Brain (organoid and tissue), 16 donors: ENCODE measurements at places on chromosomes 4 and X.

GRCh38 chrX:80879143-80879542 lies 69.5 kb upstream of the BRWD3 start:
- peak; percentile 42 for DNase-seq

- DNase-seq: no peak
Measured at GRCh38 chr4:157997296-157997695, 175.5 kb downstream of the GASK1B start.

DNA sequence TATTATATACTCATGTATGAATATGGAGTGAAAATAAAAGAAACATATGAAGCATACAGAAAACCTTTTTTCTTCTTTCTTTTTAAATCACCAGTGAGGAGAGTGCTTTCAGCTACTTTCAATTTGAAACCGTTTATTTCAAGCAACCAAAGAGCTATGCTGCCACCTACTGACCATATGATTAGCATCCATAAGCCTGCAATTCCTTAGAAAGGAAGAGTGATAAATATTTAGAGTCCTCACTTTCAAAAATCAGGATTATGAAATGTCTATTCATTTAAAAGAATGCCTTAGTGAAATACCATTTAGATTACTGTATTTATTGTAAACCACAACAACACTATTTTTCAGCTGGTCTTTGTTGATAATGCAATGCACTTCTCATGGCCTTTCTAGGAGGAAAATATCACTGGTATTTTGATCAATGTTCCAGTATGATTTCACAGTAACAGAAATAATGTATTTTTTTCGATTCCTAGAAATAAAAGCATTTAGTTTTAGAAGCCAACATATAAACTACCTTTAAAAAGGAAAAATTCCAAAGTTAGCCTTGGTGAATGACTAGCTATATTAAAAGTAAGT lies 667.6 kb downstream of the PCDH18 start:
- DNase-seq: peak; percentile 93

- DNase-seq: peak; percentile 32
Measured at GRCh38 chr4:180947425-180947824, 1295.8 kb upstream of the TENM3 start.

GRCh38 chr4:52868133-52868532 lies 6.0 kb downstream of the RASL11B start:
- no peak for DNase-seq

DNA sequence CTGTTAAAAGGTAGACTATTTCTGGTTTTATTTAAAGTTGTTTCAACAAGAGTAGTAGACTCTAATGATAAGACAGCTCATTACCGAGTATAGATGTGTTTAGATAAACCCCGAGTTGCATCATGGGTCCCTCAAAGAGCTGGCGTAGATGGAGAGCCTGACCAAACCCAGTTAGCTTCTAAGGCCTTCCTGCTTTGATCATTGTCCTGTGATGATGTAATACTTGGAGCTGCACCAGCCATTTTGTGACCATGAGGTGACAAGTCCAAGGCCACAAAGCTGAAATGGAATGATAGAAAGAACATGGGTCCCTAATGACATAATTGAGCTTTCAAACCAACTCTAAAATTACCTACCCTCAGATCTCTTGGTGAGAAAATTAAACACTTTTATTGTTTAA lies 66.6 kb upstream of the TAB3 start:
- no peak for DNase-seq

GRCh38 chr4:145843639-145844038 lies 95.0 kb downstream of the ZNF827 start:
- DNase-seq: no peak

GRCh38 chr4:40909363-40909876 lies 159.7 kb downstream of the NSUN7 start:
- peak; percentile 36 for DNase-seq

DNA sequence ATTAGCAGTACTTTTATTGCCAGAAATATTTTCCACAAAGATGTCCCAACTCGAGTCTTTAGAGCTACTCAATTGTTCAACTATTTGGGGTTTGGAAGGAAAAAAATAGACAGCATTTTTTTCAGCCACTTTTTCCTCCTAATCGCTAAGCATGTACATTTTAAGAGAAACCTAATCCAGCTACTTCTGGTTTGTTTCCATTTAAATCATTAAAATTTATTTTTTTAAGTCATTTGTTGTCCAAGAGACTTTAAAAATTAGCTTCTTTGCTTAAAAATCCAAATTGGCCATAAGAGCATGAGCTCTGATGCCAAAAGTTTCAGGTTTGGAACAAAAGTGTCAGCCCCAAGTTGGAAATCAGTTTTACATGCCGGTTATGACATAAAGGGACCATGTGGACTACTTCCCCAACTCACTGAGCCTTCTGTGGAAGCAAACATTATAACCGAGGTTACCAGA lies 186.3 kb upstream of the INTU start:
- no peak for DNase-seq

GRCh38 chrX:56343664-56344063 lies 111.5 kb downstream of the KLF8 start:
- no peak for DNase-seq

- DNase-seq: no peak
Measured at GRCh38 chr4:14892563-14892962, 109.7 kb upstream of the CPEB2 start.

DNA sequence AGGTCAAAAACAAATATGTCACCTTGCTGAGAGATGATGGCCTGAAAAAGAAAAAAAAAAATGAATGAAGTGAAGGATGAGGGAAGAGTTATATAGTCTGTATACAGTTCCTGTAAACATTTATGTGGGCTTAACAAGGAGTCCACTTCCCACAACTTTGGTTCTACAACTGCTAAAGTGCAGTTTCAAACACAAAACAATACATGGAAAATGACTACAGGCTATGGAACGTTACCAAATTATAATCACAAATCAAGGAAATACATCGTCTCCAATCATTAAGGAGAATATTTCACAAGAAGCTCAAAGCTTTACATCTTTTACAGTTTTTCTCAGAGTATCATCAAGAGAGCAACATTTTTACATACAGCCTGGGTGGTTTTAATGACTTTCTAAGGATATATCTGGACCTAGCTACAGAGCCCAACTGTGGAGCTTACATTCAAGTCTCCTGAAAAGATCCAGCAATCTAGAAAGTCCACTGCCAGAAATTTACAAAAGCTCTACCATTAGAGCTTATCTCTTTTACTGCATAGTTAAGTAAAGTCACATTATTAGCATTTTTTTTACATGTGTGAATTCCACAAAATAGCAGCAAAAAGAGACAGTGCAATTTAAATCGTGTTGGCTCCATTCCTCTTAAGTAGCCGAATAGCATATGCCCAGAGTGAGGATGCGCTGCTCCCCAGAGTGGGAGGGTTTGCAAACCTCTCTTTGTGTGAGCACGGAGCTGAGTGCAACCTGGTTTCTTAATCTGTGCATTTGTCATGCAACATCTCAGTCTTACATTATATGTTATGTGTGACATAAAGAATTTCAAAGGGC lies 128.3 kb downstream of the MANBA start:
- no peak for DNase-seq

DNA sequence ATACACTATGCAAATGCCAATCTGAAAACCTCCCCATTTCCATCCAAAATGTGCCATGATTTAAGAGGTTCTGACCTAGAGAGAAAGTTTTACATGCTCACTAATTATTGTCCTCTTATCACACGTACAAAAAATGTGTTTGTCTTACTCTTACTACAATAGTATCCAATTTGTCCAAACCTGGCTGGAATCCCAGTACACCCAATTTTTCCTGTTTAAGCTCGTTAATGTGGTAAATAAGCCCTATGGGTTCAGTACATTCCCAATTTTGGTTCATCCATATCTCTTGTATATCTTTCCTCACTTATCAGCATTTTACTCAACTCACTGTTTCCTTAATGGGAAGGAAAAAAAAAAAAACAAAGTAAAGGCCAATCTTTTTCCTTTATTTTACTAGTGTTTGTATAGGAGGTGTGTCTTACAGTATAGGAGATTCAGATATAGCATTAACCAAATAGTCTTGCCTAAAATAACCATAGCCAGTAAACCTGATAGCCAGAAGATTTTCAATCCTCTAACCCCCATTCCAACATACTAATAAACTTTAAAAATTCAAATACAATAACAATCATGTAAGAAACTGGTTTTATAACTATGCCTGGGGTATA lies 109.8 kb downstream of the PARM1 start:
- no peak for DNase-seq

- DNase-seq: peak; percentile 12
Measured at GRCh38 chr4:173436771-173437265, 37.9 kb upstream of the SCRG1 start.

GRCh38 chr4:102585329-102585728 lies 84.2 kb downstream of the NFKB1 start:
- no peak for DNase-seq

- DNase-seq: peak; percentile 66
Measured at GRCh38 chr4:86043755-86044592, 315.9 kb downstream of the MAPK10 start.

GRCh38 chrX:143270317-143270716 lies 244.6 kb downstream of the SPANXN4 start:
- no peak for DNase-seq

GRCh38 chr4:33961761-33962160 lies 2282.6 kb downstream of the ARAP2 start:
- DNase-seq: no peak

- DNase-seq: no peak
Measured at GRCh38 chrX:37425370-37425769, 76.2 kb downstream of the PRRG1 start.

DNA sequence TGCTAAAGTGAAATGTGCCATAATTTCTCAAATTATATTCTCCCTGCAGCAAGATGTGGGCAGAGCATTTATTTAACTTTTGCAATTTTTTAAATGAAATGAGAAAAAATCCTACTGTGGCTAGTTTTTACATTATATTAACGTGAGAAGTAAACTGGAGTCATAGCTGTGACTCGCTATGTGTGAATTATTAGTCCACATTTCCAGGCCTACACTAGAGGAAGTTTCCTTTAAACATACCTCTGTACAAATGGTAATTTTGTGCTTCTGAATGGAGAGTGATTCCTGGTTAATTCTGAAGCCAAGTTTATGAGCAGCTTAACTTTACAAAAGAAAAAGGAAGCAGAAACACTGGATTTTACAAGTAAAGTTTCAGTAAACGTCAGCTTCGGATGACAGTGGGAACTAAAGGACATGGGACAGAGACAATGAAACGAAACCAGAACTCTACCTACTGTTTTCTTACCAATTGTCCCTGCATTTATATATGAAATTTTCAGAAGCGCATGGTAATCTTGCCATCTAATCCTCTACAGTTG lies 72.4 kb downstream of the FBXO8 start:
- no peak for DNase-seq

DNA sequence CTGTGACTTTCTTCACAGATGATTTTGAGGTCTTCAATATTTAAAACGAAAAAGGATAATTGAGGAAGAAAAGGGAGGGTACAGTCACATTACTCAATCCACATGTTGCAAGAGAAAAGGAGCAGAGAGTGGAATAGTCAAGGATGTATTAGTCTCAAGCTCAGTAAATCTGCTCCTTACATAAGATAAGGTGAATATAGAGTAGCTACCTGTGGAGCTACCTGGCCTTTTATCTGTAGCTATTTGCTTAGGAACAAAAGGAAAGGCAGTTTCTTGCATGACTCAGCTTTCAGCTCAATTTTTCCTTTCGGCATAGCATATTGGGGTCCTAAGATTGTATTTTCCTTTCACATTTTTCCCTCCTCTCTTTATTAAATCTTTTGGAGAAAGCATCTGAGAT lies 26.3 kb upstream of the ACTRT1 start:
- no peak for DNase-seq

DNA sequence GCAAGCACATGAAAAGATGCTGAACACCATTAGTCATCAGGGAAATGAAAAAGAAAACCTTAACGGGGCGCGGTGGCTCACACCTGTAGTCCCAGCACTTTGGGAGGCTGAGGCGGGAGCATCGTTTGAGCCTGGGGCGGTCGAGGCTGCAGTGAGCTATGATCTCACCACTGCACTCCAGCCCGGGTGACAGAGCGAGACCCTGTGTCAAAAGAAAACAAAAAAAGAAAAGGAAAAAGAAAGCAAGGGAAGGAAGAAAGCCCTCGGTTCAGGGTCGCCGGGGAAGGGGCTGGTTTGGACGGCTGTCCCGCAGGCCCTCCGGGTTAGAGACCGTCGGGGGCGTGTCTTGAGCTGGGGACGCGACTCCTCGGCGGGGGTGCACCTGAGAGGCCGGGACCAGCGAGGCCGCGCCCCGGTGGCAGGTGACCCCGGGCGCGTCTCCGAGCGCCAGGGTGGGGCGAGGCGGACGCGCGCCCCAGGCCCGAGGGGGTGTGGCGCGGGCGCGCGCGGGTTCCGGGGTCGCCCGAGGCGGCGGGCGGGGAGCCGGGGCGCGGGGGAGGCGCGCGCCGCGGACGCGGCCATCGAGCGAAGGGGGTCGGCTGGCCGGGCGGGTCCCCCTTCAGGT lies 478 bp upstream of the PLXNA3 start:
- peak; percentile 54 for DNase-seq

DNA sequence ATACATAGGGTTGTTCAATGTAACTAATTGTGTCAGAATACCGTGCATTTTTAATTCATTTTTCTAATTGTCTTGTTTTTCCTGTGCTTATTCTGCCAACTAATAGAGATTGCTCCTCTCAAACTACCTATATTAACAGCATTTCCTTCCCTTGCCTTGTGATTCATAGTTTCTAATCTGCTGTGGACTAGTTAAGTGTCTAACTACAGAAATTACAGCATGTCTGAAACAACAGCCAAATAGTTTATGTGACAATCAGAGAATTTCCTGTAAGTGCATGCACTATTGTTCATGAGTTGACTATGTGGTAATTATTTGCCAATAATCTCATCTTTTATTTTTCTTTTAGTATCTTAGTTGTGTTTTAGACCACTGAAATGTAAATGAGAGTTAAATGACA lies 4.1 kb upstream of the SEC24B start:
- DNase-seq: no peak

DNA sequence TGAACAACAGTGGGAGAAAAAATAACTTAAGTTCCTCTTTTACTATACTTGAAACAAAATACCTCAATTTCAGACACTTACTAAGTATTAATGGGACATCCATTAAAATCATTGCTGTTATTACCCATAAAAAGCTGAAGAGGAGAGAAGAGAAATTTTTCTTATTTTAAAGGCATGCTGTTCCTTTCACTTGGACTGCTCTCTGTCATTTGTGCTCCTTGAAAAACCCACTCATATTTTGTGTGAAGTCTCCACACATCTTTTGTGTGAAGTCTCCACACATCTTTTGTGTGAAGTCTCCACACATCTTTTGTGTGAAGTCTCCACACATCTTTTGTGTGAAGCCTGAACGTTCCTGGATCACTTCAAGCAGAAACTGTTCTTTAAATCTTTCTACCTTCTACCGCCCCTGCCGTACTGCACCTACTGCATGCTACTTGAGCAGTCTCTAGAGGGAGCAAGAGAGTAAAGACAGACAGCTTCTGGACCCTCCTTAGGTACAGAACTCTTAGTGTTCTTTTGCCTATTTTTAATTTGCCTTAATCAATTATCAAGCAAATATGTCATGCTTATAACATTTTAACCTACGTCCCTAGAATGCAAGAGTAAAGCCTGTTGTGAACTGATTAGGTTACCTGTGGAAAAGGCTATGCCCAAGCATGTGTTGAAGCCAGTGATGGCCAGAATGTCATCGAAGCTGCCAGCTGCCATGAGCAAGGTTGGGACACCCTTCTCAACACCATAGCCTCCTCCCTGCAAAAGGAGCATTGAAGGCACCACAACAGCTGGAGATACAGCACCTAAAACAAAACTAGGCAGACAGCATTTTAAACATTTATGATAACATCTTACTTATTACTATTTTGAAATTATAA lies 27.1 kb upstream of the SLC9B1 start:
- peak; percentile 15 for DNase-seq

- DNase-seq: no peak
Measured at GRCh38 chr4:128459547-128459946, 171.9 kb upstream of the PGRMC2 start.
